GF-D8 (cell line): ENCODE measurements at places on chromosomes 2 and 18.

- DNase-seq, result no peak
Measured at GRCh38 chr2:206970589-206971360, 31.5 kb downstream of the CPO start.

DNA sequence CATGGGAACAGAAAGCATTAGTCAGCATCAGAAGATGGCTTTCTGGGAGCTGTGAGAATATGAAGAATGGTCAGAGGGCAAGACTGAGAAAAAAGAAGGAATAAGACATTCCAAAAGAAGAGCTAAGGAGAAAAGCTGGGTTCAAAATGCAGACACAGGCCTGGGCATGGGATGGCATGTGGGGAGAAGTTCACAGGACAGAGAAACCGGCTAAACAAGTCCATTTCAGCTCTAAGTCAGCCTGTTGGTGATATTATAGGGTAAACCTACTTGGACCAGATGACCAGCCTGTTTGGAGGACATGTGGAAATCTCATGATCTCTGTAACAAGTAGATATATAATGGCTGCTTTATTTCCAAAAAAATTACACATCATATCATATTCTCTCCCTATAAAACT lies 91.7 kb upstream of the MEIS1 start:
- no peak for DNase-seq

- no peak for DNase-seq
Measured at GRCh38 chr2:83233781-83234180, 1225.3 kb downstream of the SUCLG1 start.

GRCh38 chr2:95390881-95391321 lies 11.6 kb upstream of the FAHD2A start:
- no peak for DNase-seq

DNA sequence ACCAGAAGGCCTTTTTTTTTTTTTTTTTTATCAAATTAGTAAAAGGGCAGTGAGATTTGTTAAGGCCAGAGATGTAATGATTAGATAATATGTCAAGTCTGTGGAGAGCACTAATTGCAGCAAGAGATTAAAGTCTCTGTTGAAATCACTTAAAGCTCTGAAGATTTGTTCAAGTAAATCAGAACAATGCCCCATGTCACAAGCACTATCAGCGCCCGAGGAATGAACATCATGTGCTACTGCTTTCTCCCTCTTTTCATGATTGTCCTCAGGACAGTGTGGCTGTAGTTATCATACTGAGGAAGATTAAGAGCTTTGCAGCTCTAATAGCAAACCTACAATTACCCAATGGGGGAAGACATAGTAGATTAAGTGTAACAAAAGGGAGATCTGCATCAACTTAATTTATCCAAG lies 71.1 kb downstream of the TDRD15 start:
- DNase-seq, result no peak

- DNase-seq, result no peak
Measured at GRCh38 chr2:147649286-147649685, 195.5 kb upstream of the ACVR2A start.

DNA sequence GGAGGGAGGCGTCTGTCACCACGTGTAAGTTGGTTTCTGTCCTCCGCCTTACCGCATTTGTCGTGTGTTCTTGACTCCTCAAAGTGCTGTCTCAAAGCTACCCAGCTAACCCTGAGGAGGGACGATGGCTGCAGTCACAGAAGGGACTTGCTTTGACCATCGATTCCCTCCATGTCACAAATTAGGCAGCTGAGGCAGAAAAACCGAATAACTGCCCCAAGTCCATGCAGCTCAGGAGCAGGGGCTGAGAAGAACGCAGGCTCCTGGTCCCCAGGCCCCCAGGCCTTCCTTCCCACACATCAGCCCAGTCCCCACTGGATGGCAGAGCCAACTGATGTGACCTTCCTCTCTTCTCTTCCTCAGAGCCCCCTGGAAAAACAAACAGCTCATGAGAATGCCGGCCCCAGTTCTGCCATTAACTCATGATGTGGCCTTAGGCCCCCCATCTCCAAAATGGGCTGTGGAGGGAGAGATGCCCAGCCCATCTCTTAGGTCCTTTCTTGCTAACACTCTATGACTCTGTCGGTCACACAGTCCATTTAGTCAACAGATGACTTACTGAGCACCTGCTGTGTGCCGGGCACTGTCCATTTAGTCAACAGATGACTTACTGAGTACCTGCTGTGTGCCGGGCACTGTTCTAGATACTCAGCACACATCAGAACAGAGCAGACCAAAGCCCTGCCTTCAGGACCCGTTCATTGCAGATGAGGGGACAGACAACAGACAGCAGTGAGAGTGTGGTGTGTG lies 19.6 kb downstream of the MTERF4 start:
- no peak for DNase-seq

DNA sequence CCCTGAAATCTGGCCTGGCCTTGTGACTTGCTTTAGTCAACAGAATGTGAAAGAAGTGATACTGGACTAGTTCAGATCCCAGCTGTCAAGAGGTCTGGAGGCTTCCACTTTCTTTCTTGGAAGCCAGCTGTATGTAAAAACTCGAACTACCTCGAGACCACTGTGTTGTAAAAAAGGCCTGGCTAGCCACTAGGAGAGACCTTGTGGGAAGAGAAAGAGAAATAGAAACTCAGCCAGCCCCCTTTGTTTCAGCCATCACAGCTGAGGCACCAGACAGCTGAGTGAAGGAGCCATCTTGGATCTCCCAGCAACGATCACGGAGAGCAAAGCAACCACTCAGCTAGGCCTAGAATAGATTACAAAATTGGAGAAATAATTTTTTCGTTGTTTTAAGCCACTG lies 324.9 kb upstream of the TCF4 start:
- no peak for DNase-seq

DNA sequence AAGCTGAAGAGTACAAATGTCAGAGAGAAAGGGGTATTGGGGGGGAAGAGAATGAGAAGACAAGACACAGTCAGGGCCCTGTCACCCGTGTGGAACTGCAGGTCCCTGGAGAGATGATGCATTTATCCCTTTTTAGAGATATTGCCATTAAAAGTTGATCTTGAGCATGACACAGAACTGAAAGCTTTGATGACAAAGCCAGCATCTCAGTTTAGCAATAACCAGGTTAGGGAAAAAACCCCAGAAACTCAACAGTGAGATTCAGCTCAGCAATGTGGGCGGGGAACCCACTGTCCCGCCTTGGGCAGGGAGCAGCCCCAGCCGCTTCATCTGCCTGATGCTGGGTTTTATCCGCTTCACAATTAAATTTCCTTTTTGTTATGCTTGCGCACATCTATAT lies 181.1 kb downstream of the NEDD4L start:
- no peak for DNase-seq
